ENCODE measurements at places on chromosomes 4 and X.

DNA sequence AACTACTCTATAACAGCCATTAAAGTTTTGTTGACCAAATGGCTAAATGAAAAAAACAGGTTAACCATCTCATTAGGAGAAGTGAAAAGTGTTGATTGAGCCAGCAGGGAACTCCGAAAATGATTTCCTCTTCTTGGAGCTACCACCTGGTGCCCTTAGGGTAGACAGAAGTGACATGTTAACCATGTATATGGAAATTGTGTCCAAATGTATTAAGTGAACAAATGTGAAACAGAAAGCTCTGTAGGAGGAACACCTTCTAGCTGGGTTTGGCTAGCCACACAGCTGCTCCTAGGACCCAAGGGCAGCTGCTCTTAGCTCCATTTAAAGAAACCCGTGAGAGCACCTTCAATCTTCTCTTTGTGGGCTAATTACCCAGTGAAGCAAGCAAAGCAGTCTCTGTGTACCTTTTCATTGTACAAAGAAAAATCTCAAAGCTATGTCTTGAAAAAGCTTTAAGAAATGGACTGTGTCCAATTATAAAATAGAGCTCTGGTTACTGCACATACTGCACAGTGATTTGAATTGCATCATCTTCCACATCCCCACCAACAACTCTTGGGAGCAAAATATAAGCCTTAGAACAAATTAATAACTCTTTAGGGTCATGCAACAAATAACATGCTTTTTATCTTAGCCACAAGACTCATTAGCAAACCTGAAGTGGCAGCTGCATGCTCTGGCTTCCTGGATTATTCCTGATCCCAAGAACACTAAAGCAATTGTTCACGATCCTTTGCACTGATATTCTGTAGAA lies 59.2 kb upstream of the PARM1 start:
- no peak for DNase-seq

- DNase-seq, result no peak
Observed at GRCh38 chrX:14873676-14874049, 442 bp downstream of the MOSPD2 start.

DNA sequence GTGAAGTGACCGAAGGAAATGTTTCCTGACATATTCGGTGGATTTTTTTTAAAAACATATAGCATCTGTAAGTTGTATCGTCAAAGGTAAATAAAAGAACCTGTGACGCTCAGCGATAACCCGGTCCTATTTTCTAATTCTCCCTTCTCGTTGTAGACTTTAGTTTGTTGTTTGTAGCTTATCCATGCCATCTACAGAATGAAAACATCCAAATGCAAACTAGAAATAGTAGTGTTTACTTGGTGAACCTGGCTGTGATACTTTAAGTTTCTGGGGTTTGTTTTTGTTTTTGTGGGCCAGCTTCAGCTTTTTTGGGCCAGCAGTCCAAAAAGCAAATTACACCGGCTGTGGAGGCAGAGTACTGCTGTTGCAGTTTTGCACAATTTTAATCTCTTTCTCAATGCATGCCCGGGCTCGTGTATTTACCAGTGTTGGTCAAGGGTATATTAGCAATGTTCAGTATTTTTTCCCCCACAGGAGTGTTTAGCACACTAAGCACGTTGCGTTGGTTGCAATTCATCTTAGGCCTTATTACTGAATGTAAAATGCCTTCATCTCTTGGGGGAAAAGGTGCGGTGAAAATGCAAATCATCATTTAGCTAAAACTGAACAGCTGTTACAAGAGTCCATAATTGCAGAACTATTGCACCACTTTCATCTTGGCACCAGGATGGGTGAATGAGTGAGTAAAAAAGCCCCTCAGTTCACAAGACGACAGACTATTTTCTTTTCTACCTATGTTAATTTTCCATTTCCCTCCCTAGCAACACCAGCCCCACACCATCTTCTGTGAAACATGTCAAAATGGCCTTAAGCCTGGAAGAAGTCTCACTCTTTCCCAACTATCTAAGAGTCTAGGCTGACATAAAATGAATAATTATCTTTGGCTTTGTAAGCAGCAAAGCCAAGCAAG lies 1.7 kb upstream of the CNOT6L start:
- peak; percentile 10 for DNase-seq

DNA sequence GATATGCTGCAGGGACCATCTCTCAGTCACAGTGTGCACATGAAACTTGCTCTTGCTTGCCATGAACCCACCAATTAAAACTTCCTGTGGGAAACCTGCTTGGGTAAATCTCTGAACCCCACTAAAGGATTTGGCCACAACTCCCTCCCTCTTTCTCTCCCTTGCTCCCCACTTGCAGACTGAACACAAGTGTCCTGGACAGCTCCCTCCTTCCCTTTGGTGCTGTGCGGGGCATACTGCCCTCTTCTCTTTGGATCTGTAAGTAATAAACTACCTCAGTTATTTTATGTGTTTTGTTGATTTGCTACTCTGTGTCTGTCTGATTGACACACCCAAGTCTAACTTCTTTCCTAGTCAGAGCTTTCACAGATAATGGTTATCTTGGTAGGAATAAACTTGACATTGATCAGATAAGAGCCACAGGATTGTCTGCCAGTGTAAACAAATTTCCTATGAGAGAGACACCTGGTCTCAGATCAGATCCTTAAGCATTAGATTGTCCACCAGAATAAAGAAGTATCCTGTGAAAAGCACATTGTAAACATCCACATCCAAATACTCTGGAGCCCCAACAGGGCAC lies 41.8 kb downstream of the SULT1E1 start:
- DNase-seq, result no peak

GRCh38 chr4:148116264-148116663 lies 325.9 kb downstream of the NR3C2 start:
- no peak for DNase-seq

DNA sequence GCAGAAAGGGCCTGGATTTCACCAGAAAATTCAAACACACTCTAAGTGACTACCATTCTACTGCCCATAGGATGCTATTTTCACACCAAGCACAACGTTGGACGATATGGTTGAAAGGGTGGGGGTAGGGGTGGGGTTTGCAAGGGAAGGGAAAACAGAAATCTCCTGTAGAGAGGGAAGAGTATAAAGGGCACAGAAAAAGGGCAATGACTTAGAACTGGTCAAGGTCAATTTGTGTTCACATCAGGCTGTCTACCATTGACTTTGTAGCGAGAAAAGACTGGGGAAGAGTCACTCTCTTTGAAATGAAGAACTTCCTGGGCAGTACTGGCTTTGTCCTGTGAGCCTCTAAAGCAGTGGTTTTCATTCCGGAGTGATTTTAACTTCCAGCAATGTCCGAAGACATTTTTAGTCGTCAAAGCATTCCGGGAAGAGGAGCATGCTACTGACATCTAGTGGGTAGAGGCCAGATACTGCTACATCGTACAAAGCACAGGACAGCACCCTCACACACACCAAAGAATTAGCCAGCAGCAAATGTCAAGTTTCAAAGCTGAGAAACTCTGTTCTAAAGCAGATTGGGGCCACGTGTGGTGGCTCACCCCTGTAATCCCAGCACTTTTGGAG lies 48.4 kb upstream of the SLC7A3 start:
- no peak for DNase-seq

- DNase-seq, result peak; percentile 5
Observed at GRCh38 chr4:145734576-145735346, 54.8 kb downstream of the C4orf51 start.

DNA sequence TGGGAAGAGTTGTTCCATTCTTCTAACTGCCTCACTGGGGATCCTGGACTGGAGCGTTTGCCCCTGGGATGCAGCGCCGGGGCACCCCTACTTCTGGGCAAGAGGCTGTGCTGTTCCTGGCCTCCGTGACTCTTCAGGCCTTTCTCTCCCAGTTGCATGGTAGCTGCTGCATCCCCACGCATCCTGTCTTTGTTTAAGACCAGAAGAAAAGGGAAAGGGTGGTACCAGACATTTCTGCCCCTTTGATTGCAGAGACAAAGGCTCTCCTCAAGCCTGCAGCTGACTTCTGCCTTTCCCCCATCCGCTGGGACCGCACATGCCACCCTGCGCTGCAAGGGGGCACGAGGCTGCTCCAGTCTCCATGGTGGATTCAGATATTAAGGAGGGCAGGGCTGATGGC lies 70.4 kb downstream of the SHROOM2 start:
- DNase-seq, result no peak

- peak; percentile 87 for DNase-seq
Observed at GRCh38 chrX:101931488-101932248, at the start of gene ZMAT1. TSS of gene ZMAT1 (minus strand) at chrX:101932027. CDS start at chrX:101932008, 19 bp downstream.

DNA sequence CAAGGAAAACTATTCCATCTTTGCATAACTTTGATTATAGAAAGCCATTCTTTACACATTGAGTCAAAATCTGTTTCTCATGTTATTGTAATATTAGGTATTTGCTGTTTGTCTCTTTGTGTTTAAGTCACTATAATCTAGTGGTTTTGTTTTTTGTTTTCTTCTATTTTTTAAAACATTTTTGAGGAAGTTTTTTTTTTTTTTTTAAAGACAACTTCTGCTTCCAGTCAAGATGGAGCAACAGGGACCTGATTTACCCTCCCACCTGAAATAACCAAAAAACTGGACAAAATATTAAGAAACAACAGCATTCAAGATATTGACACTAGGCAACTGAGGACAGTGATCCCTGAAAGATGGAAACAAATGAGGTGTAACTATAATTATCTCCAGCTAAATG lies 18.4 kb upstream of the NSUN7 start:
- DNase-seq, result no peak

DNA sequence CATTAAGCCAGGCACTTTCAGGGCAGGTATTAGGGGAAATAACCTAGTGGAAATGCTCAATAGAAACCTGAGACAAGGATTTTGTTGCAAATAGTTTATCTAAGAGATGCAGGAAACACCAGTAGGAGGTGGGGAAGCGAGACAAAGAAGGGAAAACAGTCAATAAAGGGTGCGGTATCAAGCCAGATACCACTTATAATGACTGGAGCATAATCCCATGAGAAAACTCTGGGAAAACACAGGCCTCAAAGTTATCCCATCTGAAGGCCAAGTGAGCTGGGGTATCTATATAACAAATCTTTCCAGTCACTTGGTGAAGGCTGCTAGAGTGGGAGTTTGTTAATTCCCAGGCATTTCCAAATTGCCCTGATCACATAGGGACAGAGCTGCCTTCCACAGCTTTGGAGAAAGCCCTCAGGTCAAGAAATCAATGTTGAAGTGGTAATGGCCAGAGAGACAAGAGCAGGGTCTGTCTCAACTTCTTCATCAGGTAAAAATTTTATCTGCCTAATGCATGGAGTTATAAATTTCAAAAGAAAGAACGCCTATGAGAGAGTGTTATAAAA lies 9.8 kb upstream of the HMGB2 start:
- DNase-seq, result no peak

DNA sequence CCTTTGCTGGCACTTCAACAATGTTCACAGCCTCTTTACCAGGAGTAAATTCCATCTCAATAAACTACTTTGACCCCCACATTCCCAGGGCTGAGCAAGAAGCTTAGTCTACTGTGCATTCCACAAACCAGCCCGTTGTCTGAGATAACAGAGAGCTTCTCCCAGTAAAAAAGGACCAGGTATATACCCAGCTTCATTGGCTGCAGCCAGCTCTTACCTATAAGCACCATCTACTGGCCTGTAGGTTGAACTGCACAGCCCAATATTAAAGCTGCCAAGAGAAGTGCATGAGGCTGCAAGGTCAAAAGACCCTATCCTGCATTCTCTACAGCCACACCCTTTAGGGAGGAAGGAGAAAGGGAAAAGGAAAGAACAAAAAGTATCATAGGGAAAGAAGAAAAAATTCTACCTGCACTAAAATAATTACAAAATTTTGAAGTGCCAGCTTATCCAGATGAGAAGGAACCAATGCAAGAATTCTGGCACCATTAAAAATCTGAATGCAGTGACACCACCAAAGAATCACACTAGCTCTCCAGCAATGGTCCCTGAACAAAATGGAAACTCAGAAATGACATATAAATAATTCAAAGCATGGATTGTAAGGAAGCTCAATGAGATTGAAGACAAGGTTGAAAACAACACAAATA lies 45.7 kb upstream of the INTU start:
- no peak for DNase-seq

GRCh38 chr4:14348506-14348905 lies 653.8 kb upstream of the CPEB2 start:
- DNase-seq, result no peak

DNA sequence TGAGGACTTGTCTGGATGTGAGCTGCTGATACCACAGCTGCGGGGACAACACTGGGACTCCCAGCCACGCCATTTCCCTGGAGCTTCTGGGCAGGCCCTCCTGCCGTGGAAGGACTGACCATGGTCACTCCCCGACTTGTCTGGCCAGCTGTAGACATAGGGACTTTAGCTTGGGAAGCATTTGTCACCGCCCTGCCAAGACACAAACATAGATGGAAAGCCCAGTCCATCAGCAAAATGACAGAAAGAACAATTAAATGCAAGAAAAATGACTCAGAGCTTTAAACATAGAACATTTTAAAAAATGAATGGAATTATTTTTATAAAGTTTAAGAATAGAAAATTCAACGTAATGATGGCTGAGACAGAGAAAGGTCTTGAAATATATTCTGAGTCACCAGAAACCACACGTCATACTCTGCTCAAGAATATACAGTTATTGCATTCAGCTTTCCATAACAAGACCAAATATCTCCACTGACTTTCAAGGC lies 107.6 kb upstream of the CBR4 start:
- no peak for DNase-seq

DNA sequence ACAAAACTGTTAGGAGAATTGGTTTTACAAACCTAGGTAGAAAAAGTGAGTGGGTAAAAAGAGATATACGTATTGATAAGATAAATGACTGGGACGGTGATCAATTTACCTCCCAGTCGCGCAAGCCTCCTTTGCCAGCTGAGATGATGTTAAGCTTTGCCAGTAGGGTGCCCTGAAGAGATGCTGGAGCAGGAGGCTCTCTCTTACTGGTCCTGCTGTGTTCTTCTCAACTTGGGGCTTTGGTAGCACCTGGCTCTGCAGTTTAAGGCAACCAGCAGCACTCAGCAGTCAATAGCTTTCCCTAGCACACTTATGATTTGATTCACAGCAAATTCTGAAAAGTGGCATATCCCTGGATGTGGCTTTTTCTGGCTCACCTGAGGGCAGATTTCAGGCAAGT lies 1461.7 kb downstream of the ADGRL3 start:
- no peak for DNase-seq

DNA sequence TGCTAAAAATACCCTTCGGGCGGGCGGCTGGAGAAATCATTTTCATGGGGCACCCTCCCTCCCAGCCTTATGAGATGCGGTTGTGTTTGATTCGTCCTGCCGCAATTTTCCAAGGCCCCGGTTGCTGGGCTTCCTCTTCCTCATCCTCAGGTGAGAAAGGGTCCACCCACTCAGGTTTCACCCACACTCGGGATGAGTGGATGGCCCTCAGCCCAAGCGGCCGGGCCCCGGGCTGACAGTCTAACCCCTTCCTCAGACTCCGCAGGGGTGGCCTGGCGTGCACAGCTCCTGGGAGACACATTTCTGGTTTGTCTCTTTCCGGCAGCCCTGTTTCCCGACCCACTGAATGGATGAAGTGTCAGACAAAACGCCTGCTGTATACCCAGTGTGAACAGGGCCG lies 116.5 kb upstream of the LRPAP1 start:
- no peak for DNase-seq

GRCh38 chr4:174912919-174913543 lies 5.1 kb upstream of the ADAM29 start:
- DNase-seq, result no peak
